ENCODE measurements at places on chromosomes 7 and 10. TPM values are rescaled to one million over a fixed set of nuclear protein-coding genes. Genes with fewer than 3 reads are reported as not detected.
A peak's percentile ranks its signal among the peaks of the same experiment; 100 is the strongest.

DNA sequence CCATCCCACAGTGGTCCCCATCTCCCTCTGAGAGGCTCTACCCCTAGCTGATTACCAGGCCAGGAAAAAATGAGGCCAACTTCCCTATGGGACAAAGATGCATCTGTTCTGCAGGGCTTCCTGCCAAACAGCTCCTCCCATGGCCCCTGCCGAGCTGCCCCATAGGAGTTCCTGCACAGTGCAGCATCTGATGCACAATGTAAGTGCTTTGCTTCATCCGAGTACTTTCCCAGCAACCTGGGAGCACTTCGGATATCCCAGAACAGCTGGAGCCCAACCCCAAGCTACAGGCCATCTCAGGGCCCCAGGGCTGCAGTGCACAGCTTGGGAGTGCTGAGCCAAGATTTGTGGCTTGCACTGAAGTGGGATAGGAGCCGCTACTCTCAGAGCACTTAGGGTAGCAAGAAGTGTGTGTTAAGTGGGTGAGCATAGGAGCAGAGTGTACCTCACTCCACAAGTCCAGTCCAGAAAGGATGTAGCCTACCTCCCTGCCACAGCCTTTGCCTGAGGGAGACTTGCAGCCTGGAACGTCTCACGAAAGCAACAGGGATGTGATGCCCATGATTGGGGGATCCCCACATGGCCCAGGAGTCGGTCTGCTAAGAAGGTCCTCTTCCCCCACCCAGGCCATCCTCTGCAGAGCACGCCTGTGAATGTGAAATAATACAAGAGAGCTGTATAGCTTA lies 209.6 kb upstream of the VWC2 start:
- H3K36me3 ChIP-seq = no peaks in the 10 kb centered on the region
- H3K27ac ChIP-seq = no peak overlapping the region
- no peaks in the 10 kb centered on the region for H3K27me3 ChIP-seq

- no peaks in the 10 kb centered on the region for H3K4me1 ChIP-seq
- no peaks in the 10 kb centered on the region for H3K36me3 ChIP-seq
- DNase-seq = no peak
- no peaks in the 10 kb centered on the region for H3K27me3 ChIP-seq
- no peak overlapping the region for H3K4me3 ChIP-seq
Observed at GRCh38 chr10:19993714-19994315, 177.6 kb downstream of the PLXDC2 start.

DNA sequence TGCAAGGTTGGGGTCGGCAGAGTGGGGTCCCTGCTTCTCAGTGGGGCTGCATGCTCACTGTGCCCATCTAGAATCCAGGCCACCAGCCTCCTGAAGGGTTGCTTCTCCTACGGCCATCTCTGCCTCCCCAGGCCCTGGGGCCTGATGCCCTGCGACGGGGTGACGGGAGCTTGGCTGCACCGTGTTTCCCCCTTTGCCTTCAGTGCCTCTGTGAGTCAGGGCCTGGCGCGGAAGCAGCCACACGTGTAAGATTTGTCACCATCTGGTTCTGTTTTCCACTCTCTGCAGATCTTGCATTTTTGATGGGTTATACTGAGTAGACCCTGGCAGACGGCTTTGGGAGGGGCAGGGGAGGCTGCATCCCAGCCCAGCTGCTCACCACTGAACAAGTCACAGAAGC lies 7.2 kb downstream of the ADAMTS14 start:
- no peaks in the 10 kb centered on the region for H3K27me3 ChIP-seq
- H3K27ac ChIP-seq = no peak overlapping the region
- DNase-seq = no peak
- H3K36me3 ChIP-seq = no peaks in the 10 kb centered on the region

- peak overlapping the region; percentile 99 for H3K27ac ChIP-seq
- H3K36me3 ChIP-seq = no peaks in the 10 kb centered on the region
- peak overlapping the region; percentile 99 for H3K4me3 ChIP-seq
- H3K27me3 ChIP-seq = no peaks in the 10 kb centered on the region
- H3K4me1 ChIP-seq = peaks cover 44% of the 10 kb centered on the region
Observed at GRCh38 chr7:55366461-55367070, 1.4 kb downstream of the LANCL2 start.

- H3K27ac ChIP-seq = no peak overlapping the region
- H3K4me3 ChIP-seq = no peak overlapping the region
- H3K27me3 ChIP-seq = peaks cover 60% of the 10 kb centered on the region
- DNase-seq = no peak
Observed at GRCh38 chr10:42933448-42934340, 143.2 kb upstream of the RET start.

- peak overlapping the region; percentile 35 for H3K4me3 ChIP-seq
- H3K27ac ChIP-seq = peak overlapping the region; percentile 2
Observed at GRCh38 chr10:99788598-99789256, 6.3 kb downstream of the ABCC2 start.

- H3K27me3 ChIP-seq = no peaks in the 10 kb centered on the region
- H3K4me1 ChIP-seq = no peaks in the 10 kb centered on the region
- H3K27ac ChIP-seq = no peak overlapping the region
Observed at GRCh38 chr7:43294080-43294630, 181.7 kb downstream of the HECW1 start.

GRCh38 chr7:114062810-114063209 lies 144.0 kb upstream of the PPP1R3A start:
- no peaks in the 10 kb centered on the region for H3K36me3 ChIP-seq
- no peak overlapping the region for H3K27ac ChIP-seq
- no peak overlapping the region for H3K4me3 ChIP-seq
- no peak for DNase-seq
- H3K27me3 ChIP-seq = no peaks in the 10 kb centered on the region

DNA sequence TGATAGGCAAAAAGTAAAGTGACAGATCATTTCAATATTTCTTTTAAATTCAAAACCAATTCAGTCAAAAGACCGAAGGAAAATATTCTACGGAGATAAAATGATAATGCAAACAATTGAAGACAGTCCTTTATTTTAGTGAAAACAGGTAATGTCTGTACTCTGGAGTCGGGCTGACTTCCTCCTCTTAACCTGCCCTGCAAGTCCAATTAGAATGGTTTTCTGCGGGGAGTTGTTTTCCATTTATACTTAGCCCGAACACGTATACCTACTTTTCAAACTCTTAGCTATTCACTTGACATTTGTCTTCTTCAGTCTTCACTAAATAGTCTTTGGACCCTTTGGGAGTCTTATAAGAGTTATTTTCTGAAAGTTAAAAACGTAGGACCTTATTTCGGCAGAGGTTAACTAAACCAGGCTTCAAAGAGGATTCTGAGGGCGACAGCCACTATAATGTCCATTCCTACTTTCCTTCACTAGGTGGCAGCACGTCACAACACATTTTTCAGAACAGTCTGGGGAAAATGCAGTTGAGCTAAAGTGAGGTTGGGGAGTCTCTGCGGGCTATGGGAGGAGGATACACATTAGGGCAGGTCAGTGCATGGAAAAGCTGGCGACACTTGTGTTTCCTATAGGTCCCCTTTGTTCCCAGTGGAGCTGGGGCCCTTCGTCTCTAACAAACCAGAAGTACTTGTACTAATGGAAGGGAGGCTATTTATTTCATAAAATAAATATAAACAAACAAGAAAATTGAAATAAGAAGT lies 472.0 kb downstream of the KCNMA1 start:
- H3K27ac ChIP-seq = no peak overlapping the region
- no peaks in the 10 kb centered on the region for H3K36me3 ChIP-seq
- H3K4me1 ChIP-seq = no peaks in the 10 kb centered on the region
- peak; percentile 40 for DNase-seq
- no peak overlapping the region for H3K4me3 ChIP-seq

GRCh38 chr7:15104411-15105092 lies 202.0 kb upstream of the DGKB start:
- no peaks in the 10 kb centered on the region for H3K4me1 ChIP-seq
- H3K36me3 ChIP-seq = no peaks in the 10 kb centered on the region
- no peak overlapping the region for H3K27ac ChIP-seq
- DNase-seq = no peak

DNA sequence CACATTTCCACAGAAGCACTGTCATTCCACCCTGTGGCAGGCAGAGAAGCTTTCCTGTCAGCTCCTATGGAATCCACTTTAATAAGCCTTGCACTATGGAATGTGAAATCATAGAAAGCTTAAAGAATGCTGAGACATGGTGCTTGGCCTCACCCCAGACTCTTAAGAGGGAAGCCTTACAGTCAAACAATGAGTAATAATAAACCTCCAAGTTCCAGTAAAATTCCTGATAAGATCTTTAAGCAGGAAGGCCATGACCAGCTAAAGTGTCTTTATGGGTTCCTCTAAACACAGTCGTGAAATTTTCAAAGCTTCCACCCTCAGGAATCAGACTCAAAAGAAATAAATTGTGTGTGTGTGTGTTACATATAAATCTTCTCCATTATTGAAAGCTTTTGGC lies 11.9 kb upstream of the TEX36 start:
- H3K4me3 ChIP-seq = no peak overlapping the region
- no peaks in the 10 kb centered on the region for H3K36me3 ChIP-seq
- peaks cover 56% of the 10 kb centered on the region for H3K27me3 ChIP-seq
- no peak overlapping the region for H3K27ac ChIP-seq
- H3K4me1 ChIP-seq = no peaks in the 10 kb centered on the region

GRCh38 chr10:34769899-34770298 lies 45.2 kb downstream of the PARD3 start:
- H3K27ac ChIP-seq = no peak overlapping the region
- H3K4me3 ChIP-seq = no peak overlapping the region
- DNase-seq = no peak
- peaks cover 35% of the 10 kb centered on the region for H3K4me1 ChIP-seq
- no peaks in the 10 kb centered on the region for H3K27me3 ChIP-seq

DNA sequence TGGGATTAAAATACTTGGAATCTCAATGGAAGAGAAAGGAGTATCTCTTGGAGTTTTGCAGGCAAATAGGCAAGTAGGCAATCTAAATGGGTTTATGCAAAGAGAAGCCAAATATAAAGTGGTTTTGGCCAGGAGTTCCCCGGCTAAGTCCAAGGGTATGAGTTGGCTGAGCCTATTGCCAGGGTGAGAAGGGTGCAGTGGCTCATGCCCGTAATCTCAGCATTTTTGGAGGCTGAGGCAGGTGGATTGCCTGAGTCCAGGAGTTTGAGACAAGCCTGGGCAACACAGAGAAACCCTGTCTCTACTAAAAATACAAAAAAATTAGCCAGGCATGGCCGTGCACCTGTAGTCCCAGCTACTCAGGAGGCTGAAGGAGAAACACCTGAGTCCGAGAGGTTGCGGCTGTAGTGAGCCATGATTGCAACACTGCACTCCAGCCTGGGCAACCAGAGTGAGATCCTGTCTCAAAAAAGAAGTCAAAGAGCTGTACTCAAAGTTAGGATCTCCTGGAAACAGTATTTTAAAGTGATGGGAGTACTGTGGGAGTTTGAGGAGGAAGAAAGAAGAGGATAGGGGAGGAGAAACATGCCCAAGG lies 130.4 kb upstream of the RAB18 start:
- no peak overlapping the region for H3K27ac ChIP-seq
- no peak overlapping the region for H3K4me3 ChIP-seq
- DNase-seq = no peak
- H3K27me3 ChIP-seq = 0 out of 2 replicates have a peak, but pooled peaks cover 1% of the 10 kb centered on the region
- no peaks in the 10 kb centered on the region for H3K36me3 ChIP-seq

- peaks cover 7% of the 10 kb centered on the region for H3K36me3 ChIP-seq
- no peak overlapping the region for H3K27ac ChIP-seq
- no peak overlapping the region for H3K4me3 ChIP-seq
- DNase-seq = no peak
- peaks cover 7% of the 10 kb centered on the region for H3K4me1 ChIP-seq
- H3K27me3 ChIP-seq = no peaks in the 10 kb centered on the region
Observed at GRCh38 chr10:74842301-74842954, 16.0 kb downstream of the KAT6B start.

GRCh38 chr10:127919418-127920271 lies 12.7 kb downstream of the PTPRE start:
- no peak overlapping the region for H3K27ac ChIP-seq
- no peak for DNase-seq
- H3K4me3 ChIP-seq = no peak overlapping the region
- no peaks in the 10 kb centered on the region for H3K4me1 ChIP-seq
- H3K36me3 ChIP-seq = no peaks in the 10 kb centered on the region

GRCh38 chr7:122135275-122135674 lies 8.8 kb downstream of the AASS start:
- no peak overlapping the region for H3K27ac ChIP-seq
- DNase-seq = no peak
- H3K4me3 ChIP-seq = no peak overlapping the region

- no peaks in the 10 kb centered on the region for H3K36me3 ChIP-seq
- no peak overlapping the region for H3K4me3 ChIP-seq
- H3K4me1 ChIP-seq = no peaks in the 10 kb centered on the region
- no peak for DNase-seq
- no peak overlapping the region for H3K27ac ChIP-seq
- H3K27me3 ChIP-seq = no peaks in the 10 kb centered on the region
Observed at GRCh38 chr7:90841759-90842429, 245.8 kb downstream of the CDK14 start.

DNA sequence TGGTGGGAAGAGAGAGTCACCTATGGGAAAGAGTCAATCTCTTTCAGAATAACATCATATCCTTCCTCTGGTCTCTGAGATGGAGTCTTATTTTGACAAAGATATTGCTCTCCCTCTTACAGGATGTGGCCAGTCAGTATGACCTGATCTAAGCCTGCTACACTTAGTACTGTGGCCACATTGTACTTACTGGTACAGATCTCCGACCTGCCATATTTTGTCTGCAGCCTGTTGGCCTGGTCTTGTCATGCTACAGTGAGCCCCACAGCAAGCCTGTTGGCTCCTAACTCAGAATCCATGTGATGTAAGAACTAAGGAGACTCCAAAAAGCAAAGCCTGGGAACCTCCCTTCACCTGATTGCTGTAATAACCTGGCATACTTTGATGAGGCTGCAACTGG lies 377.8 kb downstream of the SFMBT2 start:
- DNase-seq = no peak
- H3K4me3 ChIP-seq = no peak overlapping the region
- no peak overlapping the region for H3K27ac ChIP-seq

- peak; percentile 24 for DNase-seq
- no peaks in the 10 kb centered on the region for H3K36me3 ChIP-seq
- H3K4me3 ChIP-seq = no peak overlapping the region
- peaks cover 15% of the 10 kb centered on the region for H3K27me3 ChIP-seq
- H3K4me1 ChIP-seq = peaks cover 32% of the 10 kb centered on the region
- H3K27ac ChIP-seq = no peak overlapping the region
Observed at GRCh38 chr7:112505495-112505894, 24.7 kb downstream of the LSMEM1 start.

- no peaks in the 10 kb centered on the region for H3K27me3 ChIP-seq
- DNase-seq = no peak
- H3K4me3 ChIP-seq = no peak overlapping the region
- no peaks in the 10 kb centered on the region for H3K4me1 ChIP-seq
- H3K36me3 ChIP-seq = no peaks in the 10 kb centered on the region
Observed at GRCh38 chr10:61541960-61542359, 88.8 kb upstream of the TMEM26 start.

GRCh38 chr10:70828923-70829322 lies 13.2 kb downstream of the SGPL1 start:
- peak overlapping the region; percentile 34 for H3K27ac ChIP-seq
- DNase-seq = no peak
- no peaks in the 10 kb centered on the region for H3K27me3 ChIP-seq
- H3K36me3 ChIP-seq = peaks cover 12% of the 10 kb centered on the region
- H3K4me3 ChIP-seq = no peak overlapping the region
- H3K4me1 ChIP-seq = peaks cover 35% of the 10 kb centered on the region

DDIT4 gene
- 78.9 TPM for polyA plus RNA-seq

ANLN gene
- polyA plus RNA-seq = 13.3 TPM

ACSM6 gene
- polyA plus RNA-seq = not detected

FGL2 gene
- 0.04 TPM for polyA plus RNA-seq

MKLN1 gene
- 33.6 TPM for polyA plus RNA-seq

FAM24B gene
- polyA plus RNA-seq = 1.9 TPM

GPR85 gene
- not detected for polyA plus RNA-seq
